ENCODE measurements at places on chromosomes 13 and 19.
A peak's percentile ranks its signal among the peaks of the same experiment; 100 is the strongest.

GRCh38 chr13:93496985-93497673, 270.5 kb downstream of the GPC6 start:
- DNase-seq: no peak

DNA sequence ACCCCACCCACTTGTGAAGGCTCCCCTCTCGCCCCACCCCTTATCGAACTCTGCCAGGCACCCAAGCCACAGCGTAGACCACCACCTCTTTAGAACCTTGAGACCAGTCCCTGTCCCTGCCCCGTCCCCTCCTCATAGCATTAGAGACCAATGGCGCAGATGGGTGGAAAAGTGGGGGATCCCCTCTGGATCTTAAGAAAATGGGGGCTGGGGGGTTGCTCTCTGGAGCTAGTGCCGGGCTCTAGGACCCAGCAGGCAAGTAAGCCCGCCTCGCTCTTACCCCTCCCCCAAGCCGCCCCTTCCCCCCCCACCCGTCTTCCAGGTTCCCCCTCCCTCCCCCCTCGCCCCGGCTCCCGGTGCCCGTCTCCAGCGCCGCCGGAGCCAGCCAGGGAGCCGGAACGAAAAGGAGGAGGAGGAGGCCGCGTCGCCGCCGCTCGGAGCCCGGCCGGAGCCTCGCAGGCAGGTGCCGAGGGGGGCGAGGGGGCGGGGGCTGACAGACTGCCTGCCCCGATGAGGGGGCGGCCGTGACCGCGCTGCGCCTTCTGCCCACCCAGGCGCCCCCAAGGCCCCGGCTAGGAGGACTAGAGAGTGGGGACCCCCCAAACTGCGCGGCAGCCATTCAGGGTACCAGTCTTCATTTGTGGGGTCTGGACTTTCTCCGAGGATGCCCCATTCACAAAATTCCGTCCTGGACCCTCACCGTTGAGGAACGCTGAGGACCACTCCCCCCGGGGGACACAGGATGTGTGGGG, at the start of gene SPRED3:
TSS of gene SPRED3 (plus strand) at position 349 of the 752 bp plus-strand sequence. CDS start 1,606 bp downstream, outside the sequence.
- DNase-seq: peak; percentile 76

DNA sequence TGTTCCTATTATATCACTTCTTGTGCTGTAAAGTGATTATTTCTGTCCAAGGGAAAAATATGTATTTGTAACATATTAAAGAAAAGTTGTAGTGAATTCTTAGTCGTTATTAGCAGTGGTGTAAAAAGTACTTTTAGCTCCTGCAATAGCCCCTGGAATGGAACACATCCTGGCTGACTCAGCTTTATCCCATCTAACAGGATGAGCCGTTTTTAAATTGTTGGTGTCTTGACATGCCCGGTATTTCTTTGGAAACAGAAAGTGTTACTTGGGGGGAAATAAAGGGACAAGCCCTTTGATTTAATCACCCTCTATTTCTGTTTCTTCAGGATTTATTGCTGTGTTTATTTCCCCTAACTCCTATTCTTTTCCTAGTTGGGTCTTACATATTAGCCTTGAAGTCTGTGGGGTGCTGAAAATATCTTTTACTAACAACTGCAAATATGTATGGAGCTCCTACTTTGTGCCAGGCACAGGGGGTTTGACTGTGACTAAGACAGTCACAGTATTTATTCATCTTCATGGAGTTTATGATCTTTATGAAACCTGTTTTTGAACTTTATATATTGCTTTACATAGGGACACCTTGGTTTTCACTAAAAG, 17.9 kb downstream of the COG3 start:
- no peak for DNase-seq

- DNase-seq: no peak
These were observed 128.2 kb downstream of the MZT1 start for GRCh38 chr13:72599178-72599743.

- DNase-seq: no peak
These were observed 13.1 kb downstream of the ZNF14 start for GRCh38 chr19:19719798-19720197.

- DNase-seq: no peak
These were observed 5.0 kb downstream of the POGLUT2 start for GRCh38 chr13:102793611-102794355.

DNA sequence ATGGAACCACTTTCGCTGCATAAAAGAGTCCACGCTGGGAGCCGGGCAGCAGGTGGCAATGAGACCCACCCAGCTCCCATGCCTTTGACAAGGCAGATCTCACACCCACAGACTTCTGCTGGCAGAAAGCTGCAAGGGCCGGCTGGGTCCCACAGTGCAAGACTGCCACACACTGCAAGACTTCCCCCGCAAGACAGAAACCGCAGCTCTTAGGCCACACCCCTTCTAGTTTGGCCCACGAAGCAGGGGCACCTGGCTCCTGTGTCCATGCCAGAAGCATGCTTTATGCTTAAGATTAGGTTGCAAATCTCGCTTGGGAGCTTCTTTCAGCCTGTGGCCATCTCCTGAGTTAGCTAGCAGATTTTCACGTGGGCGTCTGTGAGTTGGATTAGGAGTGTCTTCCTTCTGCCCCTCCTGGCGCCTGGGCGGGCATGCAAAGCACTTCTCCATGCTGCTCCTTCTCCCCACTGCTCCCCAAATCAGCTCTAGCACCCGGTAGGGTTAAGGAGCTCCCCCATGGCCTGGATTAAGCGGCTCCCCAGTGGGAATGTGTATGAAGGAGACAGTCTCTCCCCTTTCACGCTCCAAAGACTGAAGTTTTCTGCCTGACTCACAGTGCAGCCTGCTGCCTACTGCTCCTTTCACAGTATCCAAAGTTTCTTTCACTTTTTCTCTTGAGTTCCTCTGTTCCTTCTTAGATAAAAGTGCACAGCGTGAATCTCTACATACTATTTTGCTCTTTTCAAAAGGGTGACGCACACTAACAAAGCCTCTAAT, 17.7 kb downstream of the GPC6 start:
- no peak for DNase-seq

GRCh38 chr13:24215126-24215525, 54.6 kb downstream of the SPATA13 start:
- DNase-seq: no peak

GRCh38 chr19:31140717-31141116, 208.5 kb downstream of the TSHZ3 start:
- peak; percentile 37 for DNase-seq

DNA sequence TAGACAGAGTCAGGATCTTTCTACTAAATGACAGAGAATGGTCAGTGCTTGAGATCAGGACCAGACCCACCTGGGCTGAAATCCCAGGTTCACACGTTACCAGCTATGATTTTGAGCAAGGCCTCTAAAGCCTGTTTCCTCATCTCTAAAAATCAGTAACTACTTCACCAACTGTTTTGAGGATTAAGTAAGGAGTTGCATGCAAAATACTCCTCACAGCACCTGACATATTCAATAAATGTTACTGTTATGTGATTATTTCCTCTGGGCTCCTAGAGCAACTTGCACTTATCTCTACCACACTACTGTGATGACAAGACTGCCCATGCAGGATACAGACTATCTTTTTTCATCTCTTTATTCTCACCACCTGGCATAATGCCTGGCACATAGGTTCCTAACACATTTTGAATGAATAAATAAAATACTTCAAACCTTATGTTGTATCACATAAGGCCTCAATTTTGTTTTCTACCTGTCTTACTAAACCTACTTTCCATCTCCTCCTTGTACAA, 1.8 kb downstream of the KATNAL1 start:
- no peak for DNase-seq

DNA sequence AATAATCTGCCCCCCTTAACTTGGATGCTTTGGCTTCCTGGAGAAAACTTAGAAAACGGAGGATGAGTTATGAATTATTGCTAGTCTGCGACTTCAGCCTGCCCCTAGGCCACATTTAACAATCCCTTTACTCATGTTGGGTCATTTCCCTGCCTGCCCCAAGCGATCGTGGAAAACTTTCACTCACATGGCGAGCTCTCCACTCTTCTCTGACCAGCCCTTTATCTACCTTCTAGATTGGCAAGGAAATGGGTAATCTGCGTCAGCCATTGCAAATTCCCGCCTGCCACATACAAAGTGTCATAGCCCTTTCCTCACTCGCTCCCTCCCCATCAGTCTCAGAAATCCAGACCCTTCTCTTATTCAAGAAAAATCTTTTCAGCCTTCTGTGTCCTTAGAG, 154.3 kb upstream of the IRS2 start:
- no peak for DNase-seq

DNA sequence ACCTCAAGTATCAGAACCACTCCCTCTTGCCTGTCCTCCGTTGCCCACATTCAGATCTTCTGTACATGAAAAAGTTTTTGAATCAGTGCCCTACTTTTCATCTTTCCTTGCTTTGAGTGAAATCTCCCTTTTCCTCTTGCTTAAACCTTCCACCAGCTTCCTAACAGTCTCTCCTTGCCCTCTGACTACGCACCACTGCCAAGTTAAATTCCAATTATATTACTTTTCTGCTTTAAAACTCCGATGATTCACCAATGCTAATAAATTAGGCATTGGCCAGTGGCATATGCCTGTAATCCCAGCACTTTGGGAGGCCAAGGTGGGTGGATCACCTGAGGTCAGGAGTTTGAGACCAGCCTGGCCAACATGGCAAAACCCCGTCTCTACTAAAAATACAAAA, 30.7 kb upstream of the RFXAP start:
- DNase-seq: no peak

GRCh38 chr19:40682431-40682964, 8.0 kb downstream of the NUMBL start:
- no peak for DNase-seq

GRCh38 chr13:61144834-61145593, 270.6 kb downstream of the PCDH20 start:
- no peak for DNase-seq

- no peak for DNase-seq
These were observed 1.5 kb downstream of the WASF3 start for GRCh38 chr13:26558987-26559386.

- DNase-seq: no peak
These were observed 60.9 kb downstream of the STARD13 start for GRCh38 chr13:33224686-33225085.
